ENCODE measurements at places on chromosomes 3 and 15.

DNA sequence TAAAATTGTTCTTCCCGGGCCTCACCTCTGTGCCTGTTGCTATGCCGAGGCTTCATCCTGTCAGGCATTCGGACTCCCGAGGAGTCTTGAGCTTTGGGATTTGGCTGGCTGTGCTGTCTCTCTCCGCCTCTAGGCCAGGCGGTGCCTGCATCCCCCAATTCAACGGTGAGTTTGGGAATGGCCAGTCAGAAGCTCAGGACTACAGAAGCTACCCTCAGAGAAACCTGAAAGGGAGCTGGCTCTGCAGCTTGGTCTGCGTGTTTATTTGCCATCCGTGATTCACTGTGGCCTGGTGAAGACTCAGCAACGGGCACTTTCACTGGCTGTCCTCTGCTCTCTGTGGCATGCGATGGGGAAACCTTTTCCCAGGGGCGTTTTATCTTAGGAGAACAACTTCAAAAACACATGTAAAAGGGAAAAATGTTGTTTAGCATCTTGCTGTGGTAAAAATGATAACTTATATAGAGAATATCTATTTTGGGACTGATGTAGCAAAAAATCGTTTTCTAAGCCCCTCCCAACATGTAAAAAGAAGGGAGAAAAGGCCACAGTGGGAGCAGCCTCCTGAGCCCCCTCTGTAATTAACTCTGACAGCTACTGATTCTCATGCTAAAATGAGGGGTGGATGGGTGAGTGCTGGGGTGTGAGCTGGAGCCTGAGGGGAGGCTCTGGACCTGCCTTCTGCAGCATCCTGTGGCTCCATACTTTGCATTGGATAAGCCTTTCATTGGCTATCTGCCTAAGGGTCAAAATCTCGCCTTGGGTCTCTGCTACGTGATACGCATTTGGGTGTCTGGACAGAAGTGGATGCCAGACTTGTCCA is 103.4 kb upstream of the KLHL25 start:
- DNase-seq: no peak

- peak; percentile 12 for DNase-seq
These were observed 64.9 kb downstream of the SLC7A14 start for GRCh38 chr3:170520996-170521395.

- DNase-seq: no peak
These were observed 42.0 kb downstream of the PROS1 start for GRCh38 chr3:93931597-93932229.

DNA sequence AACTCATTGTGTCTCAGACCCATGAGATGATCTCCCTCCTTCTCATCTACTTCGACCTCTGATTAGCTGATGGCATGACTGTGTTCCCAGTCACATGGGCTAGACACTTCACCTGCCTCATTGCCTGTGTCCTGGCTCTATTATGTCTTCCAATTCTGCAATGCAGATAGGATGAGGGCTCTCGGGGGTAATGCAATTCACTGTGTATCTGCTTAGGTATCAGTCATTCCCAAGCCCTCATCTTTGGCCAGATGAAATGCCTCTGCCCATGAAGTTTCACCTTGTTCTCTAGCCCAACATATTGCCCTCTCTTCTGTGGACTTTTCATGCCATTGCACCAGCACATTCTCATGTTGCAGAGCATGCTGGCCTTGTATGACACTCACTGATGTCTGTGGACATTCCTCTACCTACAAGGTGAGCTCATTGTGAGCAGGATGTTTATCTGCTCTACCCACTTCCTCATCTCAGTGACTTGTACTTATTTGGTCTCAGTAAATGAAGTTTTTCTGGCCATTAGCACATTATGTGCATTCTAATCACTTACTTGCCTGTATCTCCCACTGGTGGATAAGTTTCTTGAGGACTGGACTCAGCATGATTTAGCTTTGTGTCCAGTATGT is 32.3 kb downstream of the MOBP start:
- DNase-seq: no peak

- peak; percentile 65 for DNase-seq
These were observed 75.5 kb downstream of the ADAMTS9 start for GRCh38 chr3:64612082-64612860.

- DNase-seq: no peak
These were observed 138.5 kb downstream of the RAB11A start for GRCh38 chr15:66007663-66008262.

Data from fibroblast of mammary gland (primary cell).